ENCODE measurements at places on chromosomes 12 and 14.

DNA sequence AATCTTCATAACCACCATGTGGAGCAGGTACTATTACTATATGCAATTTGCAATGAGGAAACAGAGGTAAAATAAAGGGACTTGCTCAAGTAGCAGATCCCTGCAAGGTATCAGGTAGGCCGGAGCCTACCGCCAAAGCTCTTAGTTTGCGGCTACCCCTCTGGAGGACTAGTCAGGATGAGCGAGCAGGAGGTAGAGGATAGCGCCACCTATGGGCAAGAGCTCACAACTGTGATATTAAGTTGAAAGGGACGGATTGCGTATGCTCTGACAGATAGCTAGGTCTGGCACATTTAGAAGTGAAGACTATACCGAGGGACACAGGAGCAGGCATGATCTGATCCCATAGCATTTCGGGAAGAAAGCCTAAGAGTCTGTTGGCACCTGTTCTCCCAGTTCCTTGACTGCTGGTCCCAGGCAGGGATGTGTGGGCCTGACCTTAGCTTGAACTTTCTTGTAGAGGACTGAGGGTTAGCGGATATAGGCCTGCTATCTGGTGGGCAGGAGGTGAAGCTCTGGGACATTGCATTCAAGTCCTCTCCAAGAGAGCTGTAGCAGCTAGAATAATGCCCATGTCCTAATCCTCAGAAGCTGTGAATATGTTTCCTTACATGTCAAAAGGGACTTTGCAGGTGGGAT, 48.0 kb downstream of the SLC17A8 start:
- DNase-seq, result peak; percentile 41

GRCh38 chr14:65927931-65928356, 515.4 kb downstream of the FUT8 start:
- no peak for DNase-seq

- no peak for DNase-seq
Observed at GRCh38 chr14:99519931-99520421, 38.8 kb downstream of the CCNK start.

GRCh38 chr12:15751741-15752140, 37.4 kb downstream of the EPS8 start:
- DNase-seq, result peak; percentile 9

DNA sequence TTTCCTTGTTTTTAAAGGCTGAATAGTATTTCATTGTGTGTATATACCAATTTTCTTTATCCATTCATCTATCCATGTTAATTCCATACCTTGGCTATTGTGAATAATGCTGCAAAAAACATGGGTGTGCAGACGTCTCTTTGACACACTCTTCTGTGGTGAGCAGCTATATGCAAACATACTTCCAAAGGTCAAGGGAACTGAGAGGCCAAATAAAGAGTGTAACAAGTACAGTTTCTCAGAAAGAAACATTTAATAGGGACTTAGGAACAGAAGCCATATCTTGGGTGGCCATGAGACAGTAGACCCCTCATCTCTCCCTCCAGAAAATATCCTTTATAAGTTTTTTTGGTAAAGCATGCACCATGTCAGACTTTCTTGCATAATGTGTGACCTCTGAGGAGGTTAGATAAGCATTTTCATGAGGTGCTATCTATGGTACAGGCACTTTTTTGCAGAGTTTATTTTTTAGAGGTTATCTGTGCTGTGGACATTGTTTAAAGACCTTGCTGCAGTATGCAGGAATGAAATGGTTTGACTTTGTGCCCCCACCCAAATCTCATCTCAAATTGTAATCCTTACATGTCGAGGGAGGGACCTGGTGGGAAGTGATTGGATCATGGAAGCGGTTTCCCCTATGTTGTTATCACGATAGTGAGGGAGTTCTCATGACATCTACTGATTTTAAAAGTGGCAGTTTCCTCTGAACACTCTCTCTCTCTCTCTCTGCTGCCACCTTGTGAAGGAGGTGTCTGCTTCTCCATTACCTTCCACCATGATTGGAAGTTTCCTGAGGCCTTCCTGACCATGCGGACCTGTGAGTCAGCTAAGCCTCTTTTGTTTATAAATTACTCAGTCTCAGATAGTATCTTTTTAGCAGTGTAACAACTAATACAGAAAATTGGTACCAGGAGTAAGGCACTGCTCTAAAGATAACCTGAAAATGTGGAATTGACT, 1202.3 kb downstream of the GALC start:
- no peak for DNase-seq

DNA sequence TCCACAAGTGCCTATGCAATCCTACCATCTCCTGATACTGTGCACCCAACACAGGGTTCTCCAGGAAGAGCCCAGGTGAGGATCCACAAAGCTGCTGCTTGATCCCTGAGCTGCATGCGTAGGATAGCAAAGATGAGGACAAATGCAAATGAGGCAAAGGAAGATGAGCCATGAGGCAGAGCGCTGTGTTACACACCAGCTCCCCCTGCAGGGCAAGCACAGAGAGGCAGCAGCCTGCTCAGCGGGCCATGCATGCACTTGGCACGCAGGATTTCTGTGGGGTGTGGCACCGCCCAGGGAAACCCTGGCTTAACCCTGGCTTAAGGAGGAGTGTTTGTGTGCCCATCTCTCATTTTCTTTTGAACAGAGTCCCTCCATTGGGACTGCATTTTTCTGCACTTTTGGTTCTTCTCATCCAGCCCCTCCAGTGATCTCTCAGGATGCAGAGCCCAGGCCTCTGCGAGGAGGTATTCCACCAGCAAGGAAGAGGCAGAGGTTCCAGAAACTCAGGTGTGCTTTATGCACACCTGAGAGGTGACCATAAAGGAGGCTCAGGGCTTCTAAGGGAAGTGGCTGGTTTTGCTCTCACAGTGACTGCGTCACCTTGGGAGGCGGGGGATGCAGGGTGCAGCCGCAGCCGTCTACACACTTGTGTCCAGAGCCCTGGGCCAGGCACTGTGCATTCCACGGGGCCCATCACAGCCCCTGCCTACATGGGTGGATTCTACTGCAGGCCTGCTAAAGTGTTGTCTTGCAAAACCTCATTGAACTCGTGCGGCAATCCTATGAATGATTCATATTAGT, 973.3 kb upstream of the TMEM132C start:
- DNase-seq, result peak; percentile 74
